NCI-H1436 (cell line): ENCODE measurements at places on chromosomes 11 and 22.

GRCh38 chr11:1880746-1881441 is 10.8 kb downstream of the PRR33 start:
- DNase-seq, result no peak

DNA sequence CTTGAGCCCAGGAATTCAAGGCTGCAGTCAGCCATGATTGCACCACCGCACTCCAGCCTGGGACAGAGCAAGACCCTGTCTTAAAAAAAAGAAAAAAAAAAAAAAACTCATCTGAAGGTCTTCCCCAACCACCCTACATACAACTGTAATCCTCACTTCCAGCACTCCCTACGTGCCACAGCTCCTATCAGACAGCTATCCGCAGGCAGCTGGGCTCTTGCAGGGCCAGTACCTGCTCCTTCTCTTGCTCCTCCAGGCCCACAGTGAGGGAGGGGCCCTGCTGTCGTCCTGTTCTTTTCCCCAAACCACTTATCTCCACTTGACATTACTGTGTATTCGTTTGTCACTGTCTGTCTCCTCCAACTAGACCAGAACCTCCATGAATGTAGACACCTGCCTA is 156.1 kb upstream of the NECTIN1 start:
- DNase-seq, result no peak

- no peak for DNase-seq
Observed at GRCh38 chr11:1123970-1124369, 33.8 kb upstream of the MUC5AC start.

GRCh38 chr22:37906364-37907008 is 389 bp downstream of the MICALL1 start:
- no peak for DNase-seq

DNA sequence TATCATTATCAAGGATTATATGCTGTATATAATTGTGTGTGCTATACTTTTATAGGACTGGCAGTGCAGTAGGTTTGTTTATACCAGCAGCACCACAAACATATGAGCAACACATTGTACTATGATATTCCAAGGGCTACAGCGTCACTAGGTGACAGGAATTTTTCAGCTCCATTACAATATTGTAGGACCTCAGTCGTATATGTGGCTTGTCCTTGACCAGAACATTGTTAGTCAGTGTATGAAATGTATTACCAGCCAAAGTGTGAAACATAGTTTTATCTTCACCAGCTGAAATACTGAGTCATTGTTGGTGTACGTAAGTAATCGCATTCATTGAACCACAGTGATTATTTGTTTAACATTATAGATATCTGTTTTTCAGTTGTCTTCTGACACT is 20.4 kb downstream of the JHY start:
- DNase-seq, result no peak

GRCh38 chr11:78208257-78209165 is 19.8 kb downstream of the USP35 start:
- DNase-seq, result no peak

GRCh38 chr11:1673446-1674172 is 23.4 kb upstream of the KRTAP5-6 start:
- DNase-seq, result no peak

DNA sequence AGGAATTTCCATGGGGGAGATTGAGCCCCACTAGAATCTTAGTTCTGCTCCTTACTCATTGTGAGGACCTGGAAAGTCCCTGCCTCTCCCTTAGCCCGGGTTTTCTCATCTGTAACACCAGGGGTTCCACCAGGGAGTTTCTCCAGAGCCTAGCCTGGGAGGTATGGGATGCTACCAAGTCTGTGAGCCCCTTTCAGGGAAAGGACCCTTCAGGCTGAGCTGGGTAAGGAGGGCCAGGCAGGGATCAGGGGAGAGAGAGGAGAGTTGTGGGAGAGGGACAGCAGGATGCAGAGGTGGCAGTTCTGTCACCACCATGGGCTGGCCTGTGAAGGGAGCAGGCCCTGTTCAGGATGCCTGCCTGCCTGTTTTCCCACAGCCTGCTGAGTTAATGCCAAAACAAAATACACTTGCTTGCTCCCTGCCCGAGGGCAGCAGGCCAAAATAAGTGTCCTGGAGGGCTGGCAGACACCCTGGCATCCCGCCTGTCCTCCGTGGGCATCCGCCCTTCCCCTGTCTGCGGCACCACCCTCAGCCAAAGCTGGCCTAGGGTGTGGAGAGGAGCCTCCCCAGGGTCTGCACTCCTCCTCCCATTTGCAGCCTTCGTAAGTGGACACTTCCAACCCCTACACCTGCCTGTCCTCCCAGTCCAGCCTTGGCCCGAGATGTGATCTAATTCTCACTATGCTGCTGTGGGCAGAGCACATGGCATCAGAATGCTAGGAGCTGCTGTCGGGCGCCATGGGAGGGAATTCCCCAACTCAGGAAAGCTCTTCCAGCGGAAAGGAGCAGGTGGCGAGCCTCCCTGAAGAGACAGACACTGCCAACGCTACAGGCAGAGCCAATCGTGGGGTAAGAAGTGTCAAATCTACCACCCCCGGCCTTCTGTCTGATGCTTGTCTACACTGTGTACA is 5.9 kb upstream of the FCHSD2 start:
- no peak for DNase-seq

DNA sequence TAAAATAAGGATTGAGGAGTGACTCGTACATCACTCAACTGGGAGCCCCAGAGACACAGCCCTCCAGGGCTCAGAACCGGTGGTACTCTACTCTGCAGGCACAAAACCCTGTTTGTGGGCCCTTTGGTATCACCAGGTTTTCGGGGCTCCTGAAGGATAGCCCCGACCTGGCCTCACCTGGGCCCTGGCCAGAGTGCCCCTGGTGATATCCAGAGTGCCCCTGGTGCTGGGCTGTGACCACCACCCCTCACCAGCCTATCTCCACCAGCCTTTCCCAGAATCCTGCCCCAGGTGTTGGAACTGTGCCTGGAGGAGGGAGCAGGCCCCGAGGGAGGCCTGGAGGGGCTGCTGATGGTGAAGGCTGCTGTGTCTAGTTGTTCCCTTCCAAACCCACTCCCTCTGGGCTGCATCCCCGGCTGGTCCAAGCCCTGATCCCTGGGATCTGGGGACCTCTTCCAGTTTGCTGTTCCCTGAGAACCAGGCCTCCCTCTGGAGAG is 2.2 kb upstream of the GGT5 start:
- DNase-seq, result no peak

- DNase-seq, result no peak
Observed at GRCh38 chr11:13091804-13092203, 82.7 kb downstream of the RASSF10 start.

GRCh38 chr11:100833276-100833675 is 146.2 kb downstream of the ARHGAP42 start:
- no peak for DNase-seq

DNA sequence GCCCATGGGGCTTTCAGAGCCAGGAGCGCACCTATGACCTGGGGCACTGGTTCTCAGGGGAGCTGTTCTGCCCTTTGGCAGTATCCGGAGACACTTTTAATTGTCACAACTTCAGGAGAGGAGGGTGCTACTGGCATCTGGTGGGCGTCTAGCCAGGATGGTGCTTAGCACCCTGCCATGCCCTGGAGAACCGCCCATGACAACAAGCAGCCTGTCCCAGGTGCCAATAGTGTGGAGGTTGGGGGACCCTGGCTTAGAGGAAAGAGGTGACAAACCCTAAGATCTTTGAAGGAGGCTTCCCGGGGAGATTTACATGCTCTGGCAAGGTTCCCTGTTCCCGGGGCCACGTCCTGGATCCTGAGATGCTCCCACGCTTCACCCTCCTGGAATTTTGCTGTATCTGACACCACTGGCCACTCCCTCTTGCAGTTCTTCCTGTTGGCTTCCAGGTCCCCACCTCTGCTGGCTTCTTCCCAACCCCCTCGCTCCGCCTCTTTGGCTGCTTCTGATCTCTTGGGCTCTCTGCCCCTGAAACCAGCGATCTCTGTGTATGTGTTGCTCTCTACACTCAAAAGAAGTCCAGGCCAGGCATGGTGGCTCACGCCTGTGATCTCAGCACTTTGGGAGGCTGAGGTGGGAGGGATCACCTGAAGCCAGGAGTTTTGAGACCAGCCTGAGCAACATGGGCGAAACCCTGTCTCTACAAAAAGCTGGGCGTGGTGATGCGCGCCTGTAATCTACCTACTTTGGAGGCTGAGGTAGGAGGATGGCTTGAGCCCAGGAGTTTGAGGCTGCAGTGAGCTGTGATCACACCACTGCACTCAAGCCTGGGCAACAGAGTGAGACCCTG is 31.1 kb downstream of the FADS3 start:
- no peak for DNase-seq

- no peak for DNase-seq
Observed at GRCh38 chr22:29292379-29292778, 14.1 kb upstream of the GAS2L1 start.

GRCh38 chr11:4539603-4540219 is 5.3 kb upstream of the OR52M1 start:
- DNase-seq, result peak; percentile 4

DNA sequence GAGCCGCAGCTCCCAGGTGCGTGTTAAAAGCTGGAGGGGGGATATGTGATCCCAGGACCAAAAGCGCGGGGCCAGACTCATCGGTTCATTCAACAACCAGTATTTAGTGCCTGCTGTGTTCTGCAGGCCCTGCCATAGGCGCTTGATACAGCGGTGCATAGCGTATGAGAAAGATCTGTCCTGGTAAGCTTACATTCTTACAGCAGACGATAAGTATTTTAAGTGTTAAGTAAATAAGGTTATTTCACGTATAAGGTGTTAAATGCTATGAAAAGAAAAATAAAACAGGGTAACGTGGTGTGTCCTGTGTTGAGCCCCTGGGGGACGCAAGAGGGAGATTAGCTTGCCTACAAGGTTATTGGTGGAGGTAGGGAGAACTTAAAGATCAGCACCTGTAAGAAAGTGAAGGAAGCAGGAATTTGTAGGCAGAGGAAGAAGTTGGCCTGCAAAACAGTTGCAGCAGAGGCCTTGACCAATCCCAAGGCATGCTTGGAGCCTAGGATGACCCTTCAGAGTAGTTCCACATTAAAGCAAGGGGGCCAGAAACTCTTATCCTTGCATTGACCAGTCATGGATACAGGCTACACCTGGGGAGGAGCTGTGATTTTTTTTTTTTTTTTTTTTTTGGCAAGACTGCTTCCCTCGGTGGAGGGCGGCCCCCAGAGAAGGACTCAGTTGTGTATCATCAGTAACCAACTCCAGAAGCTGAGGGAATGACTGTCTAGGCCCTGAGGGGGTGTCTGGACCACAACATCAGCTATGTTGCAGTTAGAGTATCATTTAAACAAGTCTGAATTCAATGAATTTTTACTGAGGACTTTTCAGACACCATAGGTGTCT is 487 bp upstream of the LIPT2 start:
- DNase-seq, result peak; percentile 21

- no peak for DNase-seq
Observed at GRCh38 chr11:134464981-134465730, 53.1 kb upstream of the B3GAT1 start.

- DNase-seq, result peak; percentile 31
Observed at GRCh38 chr22:41915035-41915785, at the start of gene SHISA8. SHISA8 (minus strand) TSS chr22:41915074; CDS start chr22:41914667, 407 bp downstream.

DNA sequence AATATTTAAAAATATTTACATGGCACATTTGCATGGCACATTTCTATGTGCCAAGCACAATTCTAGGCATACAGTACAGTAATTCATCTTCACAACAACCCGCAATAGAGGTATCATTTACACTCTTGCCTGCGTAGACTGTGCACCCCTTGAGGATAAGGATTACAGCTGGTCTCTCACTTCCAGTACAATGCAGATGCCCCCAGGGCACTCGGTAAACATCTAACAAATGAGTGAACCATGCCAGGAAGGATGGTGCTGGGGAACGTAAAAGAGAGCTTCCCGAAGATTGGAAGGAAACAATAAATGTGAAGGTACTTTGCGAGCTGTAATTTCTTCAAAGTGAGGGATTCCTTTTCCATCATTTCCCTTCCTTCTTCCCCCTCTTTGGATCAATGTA is 1.3 kb downstream of the PRPF19 start:
- DNase-seq, result no peak

GRCh38 chr11:112211536-112211935 is 14.7 kb upstream of the PTS start:
- no peak for DNase-seq

DNA sequence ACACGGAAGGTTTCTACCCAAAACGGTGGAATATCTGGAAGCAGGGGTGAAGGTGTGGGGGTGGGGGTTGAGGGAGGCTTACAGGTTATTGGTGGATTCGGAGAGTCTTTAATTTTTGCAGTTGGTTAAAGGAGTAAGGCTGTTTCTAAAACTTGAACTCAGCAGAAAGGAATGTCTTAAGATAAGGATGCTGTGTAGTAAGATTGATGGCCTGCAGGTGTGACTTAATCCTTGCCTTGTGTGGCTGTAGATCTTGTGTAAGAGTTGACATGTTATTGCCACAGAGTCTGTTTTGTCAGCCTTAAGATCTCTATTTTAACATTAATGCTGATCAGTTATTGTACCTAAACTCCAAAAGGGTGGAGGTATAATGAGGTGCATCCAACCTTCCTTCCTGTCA is 16.4 kb upstream of the OR6M1 start:
- no peak for DNase-seq

DNA sequence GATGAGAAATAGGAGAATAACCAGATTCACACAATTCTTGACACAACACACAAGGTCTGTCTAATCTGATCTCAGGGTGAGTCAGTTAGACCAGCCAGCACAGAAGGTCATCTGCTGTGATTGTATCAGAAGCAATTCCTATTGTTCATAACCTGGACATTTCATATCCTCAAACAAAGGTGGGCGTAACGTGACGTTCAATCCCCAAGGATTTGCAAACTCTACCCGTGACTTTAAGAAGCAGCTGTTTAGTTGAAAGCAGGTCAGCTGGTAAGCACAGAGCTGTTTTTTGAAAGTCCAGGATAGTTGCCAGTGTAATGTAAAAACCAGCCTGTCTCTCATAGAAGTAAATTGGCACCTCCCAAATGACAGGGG is 385.1 kb downstream of the DCDC1 start:
- no peak for DNase-seq

- DNase-seq, result no peak
Observed at GRCh38 chr11:33500861-33501479, 199.7 kb downstream of the C11orf91 start.

DNA sequence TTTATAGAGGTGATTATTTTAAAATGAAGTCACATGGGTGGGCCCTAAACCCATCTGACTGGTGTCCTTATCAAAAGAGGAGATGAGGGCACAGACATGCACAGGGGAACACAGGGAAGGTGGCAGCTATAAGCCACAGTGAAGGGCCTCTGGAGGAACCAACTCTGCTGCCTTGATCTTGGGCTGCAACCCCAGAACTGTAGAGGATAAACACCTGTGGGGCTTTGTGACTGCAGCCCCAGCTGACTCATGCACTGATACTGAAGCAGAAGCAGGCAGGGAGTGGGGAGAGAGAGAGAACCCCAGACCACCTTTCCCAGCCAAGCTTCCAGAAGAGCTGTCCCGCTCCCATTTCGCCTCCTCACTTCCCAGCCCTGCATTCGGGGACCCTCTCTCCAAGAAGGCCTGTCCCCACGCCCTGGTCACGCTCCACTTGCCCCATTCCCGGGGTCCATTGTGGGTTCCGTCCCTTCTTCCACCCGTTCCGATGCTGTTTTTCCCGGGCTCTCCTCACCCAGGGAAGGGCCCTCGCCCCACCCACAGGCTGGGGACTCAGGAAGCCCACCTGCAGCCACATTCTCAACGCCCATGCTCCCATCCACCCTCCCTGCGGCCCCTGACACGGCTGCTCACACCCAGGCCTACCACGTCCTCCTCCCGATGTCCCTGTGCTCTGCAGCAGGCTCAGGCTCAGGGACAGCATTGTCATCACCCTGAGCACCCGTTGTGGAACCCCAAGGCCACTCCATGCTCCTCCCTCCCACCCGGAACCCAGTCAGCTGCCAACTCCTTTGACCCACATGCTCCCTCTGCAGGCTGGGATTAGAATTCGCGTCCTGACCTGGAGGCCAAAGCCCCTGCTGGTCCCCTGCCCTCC is 90.8 kb upstream of the SHANK2 start:
- DNase-seq, result peak; percentile 55

- no peak for DNase-seq
Observed at GRCh38 chr22:43893266-43893665, 1.5 kb upstream of the PNPLA5 start.
